ENCODE measurements at places on chromosomes 5 and 9.

- DNase-seq, result no peak
These were observed 1.7 kb downstream of the SNCB start for GRCh38 chr5:176628406-176629228.

GRCh38 chr5:98798847-98799246, 25.4 kb downstream of the RGMB start:
- DNase-seq, result no peak

GRCh38 chr5:100818340-100818739, 84.7 kb downstream of the ST8SIA4 start:
- DNase-seq, result no peak

DNA sequence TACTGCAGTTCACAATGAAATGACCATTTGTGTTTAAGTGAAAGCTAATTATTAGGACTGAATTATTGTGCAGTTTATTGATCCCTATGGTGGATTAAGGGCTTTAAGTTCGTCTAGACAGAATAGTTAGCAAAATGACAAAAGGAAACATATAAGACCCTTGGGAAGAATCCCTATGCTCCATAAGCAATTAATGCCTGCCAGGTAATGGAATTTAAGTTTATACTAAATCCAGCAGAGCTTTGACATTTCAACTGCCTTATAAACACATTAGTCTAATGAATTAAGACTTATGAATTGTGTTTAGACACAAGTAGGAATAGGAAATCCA, 640.0 kb upstream of the ARRDC3 start:
- no peak for DNase-seq

DNA sequence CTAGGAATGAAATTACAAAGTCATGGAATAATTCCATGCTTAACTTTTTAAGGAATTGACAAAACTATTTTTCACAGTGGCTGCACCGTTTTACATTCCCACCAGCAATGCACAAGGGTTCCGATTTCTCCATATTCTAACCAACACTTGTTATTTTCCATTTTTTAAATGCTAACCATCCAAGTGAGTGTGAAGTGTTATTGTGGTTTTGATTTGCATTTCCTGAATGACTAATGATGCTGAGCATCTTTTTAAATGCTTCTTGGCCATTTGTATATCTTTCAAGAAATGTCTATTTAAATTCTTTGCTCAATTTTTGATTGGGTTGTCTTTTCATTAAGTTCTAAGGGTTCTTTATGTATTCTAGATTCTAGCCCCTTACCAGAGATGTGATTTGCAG, 479.5 kb upstream of the SMARCA2 start:
- DNase-seq, result no peak

DNA sequence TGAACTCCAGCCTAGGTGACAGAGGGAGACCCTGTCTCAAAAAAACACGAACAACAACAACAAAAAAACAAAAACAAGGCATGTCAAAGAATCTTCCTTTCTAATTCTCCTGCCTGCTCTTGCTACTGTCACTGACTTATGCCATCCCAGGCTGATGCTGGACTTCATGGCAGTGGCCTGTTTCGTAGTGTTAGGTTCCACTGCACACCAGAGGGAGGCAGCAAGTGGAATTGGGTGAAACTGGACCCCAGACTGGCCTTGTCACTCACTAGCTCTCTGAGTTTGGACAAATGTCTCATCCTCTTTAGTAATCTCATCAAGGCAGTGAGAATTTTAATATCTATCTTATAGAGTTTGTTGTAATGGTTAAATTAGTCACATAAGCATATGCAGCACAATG, 12.9 kb downstream of the NIM1K start:
- DNase-seq, result no peak

- no peak for DNase-seq
These were observed 116.6 kb downstream of the PCSK1 start for GRCh38 chr5:96316487-96316886.

DNA sequence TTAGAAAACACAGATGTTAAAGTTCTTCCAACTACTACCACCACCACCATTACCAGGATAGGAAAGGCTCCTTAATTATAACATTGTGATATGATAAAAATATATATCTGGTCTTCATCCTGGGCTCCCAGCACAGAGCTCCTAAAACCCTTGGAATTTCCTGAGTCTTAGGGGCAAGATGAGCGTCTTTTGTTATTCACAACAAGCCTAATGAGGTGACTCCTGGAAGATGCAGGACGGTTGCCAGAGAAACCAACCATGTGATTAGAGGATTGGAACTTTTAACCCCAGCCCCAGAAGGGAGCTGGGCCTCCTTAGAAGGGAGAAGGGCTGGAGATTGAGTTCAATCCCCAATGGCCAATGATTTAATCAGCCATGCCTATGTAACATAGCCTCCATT, 148.0 kb upstream of the ADRA1B start:
- no peak for DNase-seq

GRCh38 chr9:31445960-31446359, 938.5 kb upstream of the ACO1 start:
- DNase-seq, result no peak

GRCh38 chr5:72662305-72662704, 154.2 kb upstream of the TNPO1 start:
- DNase-seq, result no peak

- DNase-seq, result no peak
These were observed 139.1 kb downstream of the SCAMP1 start for GRCh38 chr5:78499485-78499884.

DNA sequence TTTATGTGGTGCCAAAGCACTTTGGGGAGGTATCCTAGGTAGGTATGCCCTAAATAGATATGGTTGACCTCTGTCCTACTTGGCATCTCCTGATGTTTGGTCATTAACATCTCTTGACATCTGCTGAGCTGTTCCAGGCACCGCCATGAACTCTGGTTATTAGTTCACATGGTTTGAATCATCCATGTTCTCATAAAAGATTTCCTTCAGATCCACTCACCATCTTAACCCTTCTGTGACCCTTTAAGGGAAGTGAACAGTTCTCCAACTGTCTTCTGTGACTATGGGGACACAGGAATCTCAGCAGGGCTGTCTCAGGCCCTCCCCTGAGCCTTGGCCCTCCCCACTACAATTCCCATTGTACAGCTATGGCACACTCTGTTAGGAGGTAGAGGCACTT, 167.7 kb downstream of the CDH6 start:
- no peak for DNase-seq

DNA sequence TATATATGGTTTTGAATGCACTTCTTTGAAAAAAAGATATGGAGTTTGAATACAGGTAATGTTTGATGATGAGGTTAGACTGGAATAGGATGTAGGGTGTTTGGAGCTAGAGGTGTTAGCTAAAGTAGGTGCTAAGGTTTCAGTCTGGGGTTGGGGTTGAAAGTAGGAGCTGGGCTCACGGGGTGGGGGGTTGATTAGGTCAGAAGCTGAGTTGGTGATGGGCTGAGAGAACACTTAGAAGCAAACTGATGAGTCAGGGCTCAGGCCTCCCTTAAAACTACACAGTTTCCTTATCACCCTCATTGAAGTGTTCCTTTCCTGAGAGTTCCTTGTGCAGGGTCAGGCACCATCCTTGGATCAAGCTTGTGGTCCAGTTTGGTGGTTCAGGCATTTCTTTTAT, 308.8 kb upstream of the ADAMTS16 start:
- DNase-seq, result no peak

DNA sequence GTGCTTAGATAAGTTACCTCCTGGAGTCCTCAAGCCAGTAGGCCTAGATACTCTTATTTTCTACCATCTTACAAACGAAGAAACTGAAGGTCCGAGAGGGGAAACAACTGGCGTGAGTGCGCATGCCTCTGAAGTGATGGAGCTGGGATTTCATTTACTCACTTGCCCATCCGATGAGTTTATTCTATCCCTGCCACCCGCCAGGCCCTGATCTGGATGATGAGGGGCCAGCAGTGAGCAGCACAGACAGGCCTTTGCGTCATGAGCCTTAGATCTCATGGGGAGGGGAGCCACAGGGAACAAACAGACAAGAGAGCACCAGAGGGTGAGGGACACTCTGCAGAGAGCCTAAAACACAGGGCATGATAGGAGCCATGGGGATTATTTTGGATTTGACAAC, 34.1 kb upstream of the SLC2A8 start:
- DNase-seq, result no peak

- no peak for DNase-seq
These were observed 753.2 kb upstream of the RIOK2 start for GRCh38 chr5:97936231-97936630.

DNA sequence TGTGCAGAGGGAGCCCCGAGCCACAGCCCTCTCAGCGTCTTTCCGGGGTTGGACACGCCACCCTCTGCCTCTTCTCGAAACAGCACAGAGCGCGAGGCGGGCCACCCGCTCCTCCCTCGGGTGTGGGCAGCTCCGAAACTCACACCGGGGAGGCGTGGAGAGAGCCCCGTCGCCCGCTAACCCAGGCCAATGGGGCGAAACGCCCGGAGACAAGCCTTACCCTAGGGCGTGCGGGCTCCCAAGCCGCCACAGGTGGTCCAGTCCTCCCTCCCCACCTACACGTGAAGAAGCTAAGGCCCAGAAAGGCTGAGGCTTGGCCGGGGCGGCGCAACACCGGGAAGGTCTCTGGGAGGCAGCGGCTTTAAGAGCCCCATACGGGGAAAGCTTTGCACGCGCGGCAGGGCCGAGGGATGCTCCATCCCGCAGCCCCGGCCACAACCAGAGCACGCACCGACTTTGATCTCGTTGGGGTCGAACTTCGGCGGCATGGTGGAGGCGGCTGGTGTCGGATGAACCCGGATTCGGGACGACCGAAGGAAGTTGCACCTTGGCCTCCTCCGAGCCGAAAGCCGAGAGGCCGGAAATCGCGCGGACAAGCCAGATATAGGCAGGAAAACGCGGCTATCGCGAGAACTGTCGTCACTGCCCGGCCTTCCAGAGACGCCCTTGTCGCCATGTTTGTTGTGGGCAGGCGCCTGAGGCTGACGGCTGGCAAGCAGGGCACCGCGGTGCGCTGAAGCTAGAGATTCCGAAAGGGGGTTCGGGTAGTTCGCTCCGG, at the start of the genes LRSAM1 and RPL12:
Gene LRSAM1, plus strand, starts transcription at position 681 of the 778 bp plus-strand sequence. CDS start 3,018 bp downstream, outside the sequence.
Gene RPL12, minus strand, starts transcription at position 577 of the 778 bp plus-strand sequence. Its CDS starts 89 bp downstream, at position 488.
- peak; percentile 99 for DNase-seq

GRCh38 chr9:127360829-127361228, 36.1 kb upstream of the SLC2A8 start:
- no peak for DNase-seq

GRCh38 chr5:171462136-171462927, 42.9 kb downstream of the FGF18 start:
- DNase-seq, result no peak

- no peak for DNase-seq
These were observed 60.3 kb downstream of the TLE4 start for GRCh38 chr9:79632060-79632459.

DNA sequence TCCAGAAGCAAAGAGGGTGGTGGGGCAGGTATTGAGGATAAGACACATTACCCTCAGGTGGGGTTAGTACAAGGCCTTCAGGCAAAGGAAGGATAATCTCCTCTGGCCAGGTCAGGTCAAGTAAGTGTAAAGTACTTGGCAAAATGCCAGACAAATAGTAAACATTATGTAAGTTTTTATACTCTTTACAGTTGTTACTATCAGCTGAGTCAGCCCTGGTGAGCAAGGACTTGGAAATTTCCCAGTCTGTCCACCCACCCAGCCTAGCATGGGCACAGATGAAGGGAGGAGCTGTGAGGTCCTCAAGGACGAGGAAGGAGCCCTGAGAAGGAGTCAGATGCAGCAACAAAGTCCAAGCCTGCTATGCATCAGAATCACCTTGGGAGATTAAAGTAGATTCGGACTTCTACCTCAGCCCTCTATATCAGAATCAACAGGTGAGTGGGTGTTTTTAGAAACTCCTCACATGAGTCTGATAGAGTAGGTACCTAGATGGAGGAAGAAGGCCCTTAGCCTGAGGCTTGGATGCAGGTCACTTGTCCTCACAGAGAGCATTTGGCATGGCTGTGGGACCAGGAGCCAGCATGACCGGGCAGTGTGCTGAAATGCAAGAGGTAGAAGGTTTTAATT, 50.2 kb upstream of the BARX1 start:
- DNase-seq, result no peak

DNA sequence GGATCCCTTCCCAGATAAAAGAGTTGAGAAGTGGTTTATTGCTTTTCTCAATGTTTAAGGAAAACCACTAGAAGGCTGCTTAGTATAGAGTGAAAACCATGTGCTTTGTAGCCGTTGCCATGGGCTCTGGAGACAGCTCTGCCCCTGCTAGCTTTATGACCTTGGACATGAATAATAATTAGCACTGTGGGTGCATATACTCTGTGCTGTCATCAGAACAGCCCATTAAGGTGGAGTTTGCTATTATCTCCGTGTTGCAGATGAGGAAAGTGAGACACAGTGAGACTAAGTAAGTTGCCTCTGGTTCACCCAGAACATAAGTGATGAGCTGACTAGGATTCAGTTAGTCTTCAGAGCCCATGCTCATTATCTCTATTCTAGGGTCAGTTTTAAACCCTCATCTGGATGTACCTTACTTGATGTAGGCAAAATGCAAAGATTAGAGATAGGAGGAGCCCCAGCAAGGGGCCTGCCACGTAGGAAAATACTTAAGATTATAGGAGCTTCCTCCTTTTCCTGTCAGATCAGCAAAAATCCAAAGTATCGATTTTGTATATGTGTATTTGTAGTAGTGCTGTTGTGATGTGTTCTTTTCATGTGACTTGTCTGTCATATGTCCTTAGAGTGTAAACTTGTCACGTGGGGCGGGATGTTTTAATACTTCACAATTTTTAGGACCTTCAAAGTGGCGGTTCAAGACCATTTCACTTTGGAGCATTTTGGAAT, 102.5 kb downstream of the TLE4 start:
- no peak for DNase-seq

DNA sequence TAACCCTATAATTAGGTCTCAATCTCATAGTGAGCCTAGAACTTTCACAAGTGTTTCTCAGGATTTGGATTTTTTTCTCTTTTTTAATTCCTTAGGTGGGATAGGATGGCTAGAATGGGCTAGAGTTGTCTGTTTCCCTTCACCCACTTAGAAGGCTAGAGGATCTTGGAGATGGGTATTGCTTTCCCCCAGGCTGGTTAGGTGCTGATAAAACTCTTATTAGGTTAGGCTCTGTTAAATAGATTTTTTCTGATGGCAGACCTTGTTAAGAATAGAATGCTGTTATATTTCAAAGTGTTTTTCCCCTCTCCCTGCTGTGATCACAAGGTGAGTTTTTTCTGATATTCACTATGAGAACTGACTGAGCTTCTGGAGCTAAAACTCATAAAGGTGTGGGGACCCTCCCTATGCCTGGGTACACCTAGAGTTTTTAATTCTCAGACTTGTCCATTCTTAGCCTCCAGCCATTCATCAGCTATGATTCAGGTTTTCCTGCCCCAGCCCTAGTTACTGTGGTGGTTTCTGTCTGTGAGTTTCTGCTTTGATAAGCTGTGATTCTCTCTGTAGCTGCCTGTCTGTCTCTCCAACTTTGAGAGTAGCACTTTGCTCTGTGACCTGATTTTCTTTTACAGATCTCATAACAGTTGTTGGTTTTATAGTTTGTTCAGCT, 132.4 kb downstream of the HACD4 start:
- DNase-seq, result no peak

Measured in stimulated activated CD8-positive, alpha-beta memory T cell treated with anti-CD3 and anti-CD28 coated beads, Interleukin-4, amount 100 ng/mL, for 4 hours (primary cell).